ENCODE measurements at places on chromosomes 1 and 21.

GRCh38 chr1:214342525-214342924 lies 61.6 kb downstream of the SMYD2 start:
- DNase-seq, result no peak

DNA sequence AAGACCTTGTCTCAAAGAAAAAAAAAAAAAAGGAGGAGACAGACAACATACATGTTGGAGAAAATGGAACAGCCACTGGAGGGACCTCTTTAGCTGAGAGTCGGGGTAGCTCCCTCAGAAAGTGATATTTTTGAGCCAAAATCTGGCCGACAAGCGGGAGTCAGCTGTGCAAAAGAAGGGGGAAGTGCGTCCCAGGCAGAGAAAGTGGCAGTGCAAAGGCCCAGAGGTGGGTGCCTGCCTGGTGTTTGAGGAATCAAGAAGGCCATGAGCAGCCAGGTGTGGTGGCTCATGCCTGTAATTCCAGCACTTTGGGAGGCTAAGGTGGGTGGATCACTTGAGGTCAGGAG lies 6.1 kb upstream of the CROCC start:
- DNase-seq, result no peak

- DNase-seq, result no peak
Observed at GRCh38 chr1:62433861-62434617, 2.8 kb upstream of the USP1 start.

DNA sequence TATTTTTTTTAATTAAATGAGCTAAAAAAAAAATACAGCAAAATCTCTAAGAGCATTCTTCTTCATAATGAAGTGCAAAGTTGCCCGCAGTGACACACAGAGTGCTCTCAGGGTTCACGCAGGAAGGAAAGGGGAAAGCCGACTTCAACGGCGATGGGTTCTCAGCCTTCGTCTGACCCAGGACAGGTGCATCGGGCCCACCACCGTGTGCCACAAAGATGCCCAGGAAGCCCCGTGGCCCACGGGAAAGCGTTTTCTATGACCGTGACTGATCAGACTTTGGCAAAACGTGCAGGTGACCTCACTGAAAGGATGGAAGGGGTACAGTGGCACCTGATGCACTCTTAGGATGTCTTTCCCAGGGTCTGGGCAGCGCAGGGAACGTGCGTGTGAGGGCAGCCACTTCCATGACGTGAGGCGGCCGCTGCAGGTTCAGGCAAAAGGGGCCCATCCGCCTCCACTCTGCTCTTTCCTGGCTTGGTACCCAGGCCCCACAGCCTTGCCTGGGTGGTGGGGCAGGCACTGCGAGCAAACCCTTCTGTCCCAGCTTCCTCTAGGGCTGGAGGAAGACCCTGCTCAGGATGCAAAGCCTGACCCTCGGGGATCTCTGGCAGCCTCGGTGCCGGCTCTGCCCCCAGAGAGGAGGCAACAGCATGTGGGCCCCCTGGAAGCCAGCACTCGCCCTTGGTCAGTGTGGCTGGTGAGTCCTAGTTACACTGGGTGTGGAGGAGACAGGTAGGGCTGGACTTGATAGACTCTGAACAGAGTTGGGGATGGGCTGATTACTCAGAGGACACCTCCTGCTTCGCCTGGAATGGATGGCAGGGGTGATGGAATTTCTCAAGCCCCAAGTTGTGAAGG lies 8.3 kb downstream of the LRRC47 start:
- no peak for DNase-seq

- DNase-seq, result no peak
Observed at GRCh38 chr1:181398544-181398943, 84.8 kb upstream of the CACNA1E start.

- no peak for DNase-seq
Observed at GRCh38 chr1:8394456-8395321, 76.8 kb downstream of the SLC45A1 start.

DNA sequence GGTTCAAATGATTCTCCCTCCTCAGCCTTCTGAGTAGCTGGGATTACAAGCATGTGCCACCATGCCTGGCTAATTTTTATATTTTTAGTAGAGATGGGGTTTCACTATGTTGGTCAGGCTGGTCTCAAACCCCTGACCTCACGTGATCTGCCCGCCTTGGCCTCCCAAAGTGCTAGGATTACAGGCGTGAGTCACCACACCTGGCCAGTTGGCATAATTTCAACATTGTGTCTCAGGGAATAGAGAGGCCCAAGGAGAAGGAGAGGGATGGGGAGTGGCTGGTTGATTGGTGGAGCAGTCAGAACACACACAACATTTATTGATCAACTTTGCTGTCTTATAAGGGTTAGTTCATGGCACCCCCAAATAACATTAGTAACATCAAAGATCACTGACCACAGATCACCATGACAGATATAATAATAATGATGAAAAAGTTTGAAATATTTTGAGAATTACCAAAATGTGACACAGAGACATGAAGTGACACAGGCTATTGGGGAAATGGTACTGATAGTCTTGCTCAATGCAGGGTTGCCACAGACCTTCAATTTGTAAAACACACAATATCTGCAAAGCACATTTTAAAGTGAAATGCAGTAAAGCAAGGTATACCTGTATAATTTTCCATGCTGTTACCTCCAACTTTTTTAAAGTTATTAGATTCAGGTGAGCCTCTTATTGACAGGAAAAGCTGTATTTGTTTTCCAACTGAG lies 15.8 kb upstream of the CYB5R1 start:
- DNase-seq, result no peak

GRCh38 chr1:53330819-53331218 lies 2.9 kb upstream of the LRP8 start:
- no peak for DNase-seq
